ENCODE measurements at places on chromosomes 6 and 20.

- peak; percentile 76 for DNase-seq
Observed at GRCh38 chr6:116969211-116969863, 92.3 kb downstream of the RFX6 start.

- DNase-seq: peak; percentile 22
Observed at GRCh38 chr6:29887330-29887818, 55.0 kb upstream of the HLA-A start.

- peak; percentile 25 for DNase-seq
Observed at GRCh38 chr6:4732691-4733315, 43.4 kb upstream of the CDYL start.

GRCh38 chr6:108114841-108115597 is 40.5 kb upstream of the OSTM1 start:
- DNase-seq: peak; percentile 67

GRCh38 chr6:28353981-28354676 is 4.4 kb downstream of the ZKSCAN3 start:
- DNase-seq: peak; percentile 41

GRCh38 chr20:10761786-10762185 is 88.0 kb upstream of the JAG1 start:
- DNase-seq: no peak
